COLO829 (cell line): ENCODE measurements at places on chromosomes 7 and 10.

GRCh38 chr10:99523251-99523773 lies 9.4 kb upstream of the NKX2-3 start:
- no peak for DNase-seq

GRCh38 chr10:86372119-86372783 lies 5.7 kb upstream of the GRID1 start:
- DNase-seq: no peak

DNA sequence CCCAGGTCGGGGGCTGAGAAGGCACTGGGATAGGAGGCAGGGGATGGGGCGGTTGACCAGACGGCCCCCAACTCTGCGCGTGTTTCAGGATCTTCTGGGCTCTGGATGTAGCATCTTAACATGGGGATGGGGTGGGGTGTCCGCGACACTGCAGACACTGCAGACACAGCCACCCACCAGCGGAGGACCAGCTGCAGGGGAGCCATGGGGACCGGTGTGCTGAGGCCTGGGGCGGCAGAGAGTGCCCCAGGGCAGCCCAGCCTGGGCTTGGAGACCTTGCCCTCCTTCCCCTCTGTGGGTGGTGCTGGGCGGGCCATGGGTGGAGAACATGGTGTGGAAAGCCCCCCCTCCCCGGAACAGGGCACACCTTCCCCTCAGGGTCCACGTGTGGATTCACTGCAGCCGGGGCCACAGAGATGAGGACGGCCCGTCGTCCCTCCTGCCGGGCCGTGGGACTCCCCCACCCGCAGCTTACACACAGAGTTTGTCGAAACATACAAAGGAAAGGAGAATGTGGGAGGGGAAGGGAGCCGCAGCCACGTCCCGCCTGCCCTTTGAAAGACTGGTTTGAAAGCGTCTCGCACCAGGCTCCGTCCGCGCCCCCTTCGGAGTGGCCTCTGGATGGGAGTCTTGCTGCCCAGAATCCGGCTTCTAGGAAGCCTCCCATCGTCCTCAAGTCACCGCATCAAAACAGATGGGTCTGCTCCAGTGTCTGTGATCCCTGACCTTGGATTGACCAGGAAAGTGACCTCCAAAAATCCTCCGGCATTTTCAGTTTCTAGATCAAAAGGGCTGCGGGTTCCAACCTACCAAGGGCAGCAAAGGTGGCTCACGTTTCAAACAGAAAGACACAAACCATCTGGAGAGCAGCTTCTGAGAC lies 91.5 kb upstream of the TCERG1L start:
- DNase-seq: no peak

DNA sequence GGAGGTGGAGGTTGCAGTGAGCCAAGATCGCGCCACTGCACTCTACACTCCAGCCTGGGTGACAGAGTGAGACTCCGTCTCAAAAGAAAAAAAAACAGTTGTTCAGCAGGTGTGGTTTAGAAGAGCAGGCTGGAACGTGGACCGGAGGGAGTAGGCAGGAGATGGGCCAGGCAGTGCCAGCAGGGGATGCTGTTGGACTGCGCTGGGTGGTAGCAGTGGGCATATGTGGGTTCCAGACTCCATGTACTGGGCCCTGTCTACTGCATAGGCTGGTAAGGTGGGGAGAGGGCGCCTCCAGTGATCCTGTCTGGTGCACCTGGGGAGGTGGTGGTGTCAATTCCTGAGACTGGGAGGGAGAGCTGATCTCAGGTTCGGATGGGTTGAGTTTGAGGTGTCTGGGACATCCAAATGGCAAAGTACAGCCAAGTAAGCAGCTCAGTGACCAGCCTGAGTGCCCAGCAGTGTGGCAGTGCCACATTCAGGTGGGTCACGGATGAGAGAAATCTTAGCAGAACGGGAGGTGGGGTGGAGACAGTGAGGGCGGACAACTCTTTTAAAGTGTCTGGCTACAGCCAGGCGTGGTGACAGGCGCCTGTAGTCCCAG lies 25.9 kb downstream of the SFXN4 start:
- no peak for DNase-seq

GRCh38 chr7:2213551-2214215 lies 19.1 kb downstream of the MAD1L1 start:
- no peak for DNase-seq

- no peak for DNase-seq
Measured at GRCh38 chr10:23284674-23285335, 59.8 kb downstream of the C10orf67 start.

- no peak for DNase-seq
Measured at GRCh38 chr7:47739301-47739875, 157.5 kb upstream of the TNS3 start.

DNA sequence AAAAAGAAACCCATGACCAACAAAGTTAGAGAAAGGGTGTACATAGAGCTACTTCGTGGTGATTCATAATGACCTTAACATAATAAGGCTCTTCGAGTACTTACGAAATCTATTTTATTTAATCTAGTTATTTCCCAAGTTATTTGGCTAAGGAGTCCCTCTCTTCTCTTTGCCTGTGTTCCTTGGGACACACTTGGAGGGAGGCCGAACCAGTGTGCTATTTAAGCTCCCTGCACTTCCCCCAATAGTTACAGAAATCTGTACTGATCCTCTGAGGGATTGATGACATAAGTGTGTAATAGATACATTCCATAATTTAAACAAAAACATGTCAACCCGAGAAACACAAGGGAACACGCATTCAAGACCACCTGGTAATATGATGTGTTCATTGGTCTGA lies 351.1 kb downstream of the GATA3 start:
- DNase-seq: no peak
